ENCODE measurements at places on chromosomes 7 and 10.
A peak's percentile ranks its signal among the peaks of the same experiment; 100 is the strongest.

DNA sequence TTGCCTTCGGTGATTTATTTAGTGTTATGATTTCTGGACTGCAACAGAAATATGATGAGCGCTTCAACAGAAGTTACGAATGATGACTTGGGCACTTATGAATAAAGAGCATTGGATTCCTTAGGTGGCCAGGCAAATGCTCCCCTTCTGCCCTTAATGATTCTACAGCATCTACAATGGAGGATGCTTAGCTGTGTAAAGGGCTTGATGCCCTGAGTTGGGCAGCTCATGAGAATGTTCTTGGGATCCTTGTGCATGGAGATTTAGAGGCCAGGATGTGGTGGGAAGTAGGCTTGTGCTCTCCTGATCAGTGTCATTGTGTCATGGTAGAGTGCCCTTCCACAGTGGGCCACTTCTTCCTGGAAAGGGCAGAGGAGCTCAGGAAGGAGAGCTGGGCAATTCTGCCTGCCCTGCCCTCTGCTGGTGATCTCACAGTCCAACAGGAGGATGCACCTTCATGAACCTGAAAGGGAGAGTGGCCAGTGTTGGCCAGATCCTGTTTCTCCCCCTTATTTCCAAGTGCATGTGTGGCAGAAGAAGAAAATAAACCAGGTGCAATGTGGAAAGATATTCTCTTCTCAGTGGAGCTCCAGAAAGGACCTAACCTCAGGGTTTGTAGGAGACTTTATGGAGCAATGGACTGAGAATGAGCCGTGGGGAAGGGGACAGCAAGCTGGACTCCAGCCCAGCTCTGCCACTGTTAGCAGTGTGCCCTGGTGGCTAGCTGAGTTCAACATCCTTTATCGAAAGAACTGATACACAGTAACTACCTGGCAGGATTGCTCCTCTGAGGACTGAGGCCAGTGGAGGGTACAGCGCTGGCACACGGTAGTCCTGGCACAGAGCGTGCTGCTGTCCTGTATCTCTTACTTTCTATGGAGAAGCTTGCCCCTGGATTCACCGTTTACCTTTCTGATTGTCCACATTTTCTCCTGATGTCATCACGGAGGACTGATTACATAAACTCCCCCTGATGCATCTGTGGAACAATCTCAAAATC lies 182.9 kb downstream of the BMPER start:
- DNase-seq = no peak

DNA sequence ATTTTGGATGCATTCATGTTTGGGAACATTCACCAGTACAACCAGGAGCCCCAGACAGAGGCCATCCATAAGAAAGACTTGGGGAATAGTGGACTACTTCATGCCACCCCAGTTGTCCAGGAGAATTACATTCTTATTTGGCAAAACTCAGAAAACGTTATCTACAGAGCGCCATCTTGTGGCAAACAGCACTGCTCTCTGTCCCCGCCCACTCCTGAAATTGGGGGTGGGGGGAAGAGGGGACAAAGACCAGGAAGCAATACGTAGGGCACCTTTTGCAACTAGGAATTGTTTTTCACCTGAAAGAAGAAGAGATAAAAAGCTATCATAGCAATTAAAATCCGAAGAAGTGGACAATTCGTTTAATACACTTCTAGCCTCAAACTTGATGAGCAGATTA lies 134.6 kb upstream of the MGMT start:
- no peak for DNase-seq

- peak; percentile 99 for DNase-seq
Measured at GRCh38 chr10:3785251-3785850, 342 bp upstream of the KLF6 start.

GRCh38 chr10:12198156-12198555 lies 2.2 kb downstream of the CDC123 start:
- no peak for DNase-seq

DNA sequence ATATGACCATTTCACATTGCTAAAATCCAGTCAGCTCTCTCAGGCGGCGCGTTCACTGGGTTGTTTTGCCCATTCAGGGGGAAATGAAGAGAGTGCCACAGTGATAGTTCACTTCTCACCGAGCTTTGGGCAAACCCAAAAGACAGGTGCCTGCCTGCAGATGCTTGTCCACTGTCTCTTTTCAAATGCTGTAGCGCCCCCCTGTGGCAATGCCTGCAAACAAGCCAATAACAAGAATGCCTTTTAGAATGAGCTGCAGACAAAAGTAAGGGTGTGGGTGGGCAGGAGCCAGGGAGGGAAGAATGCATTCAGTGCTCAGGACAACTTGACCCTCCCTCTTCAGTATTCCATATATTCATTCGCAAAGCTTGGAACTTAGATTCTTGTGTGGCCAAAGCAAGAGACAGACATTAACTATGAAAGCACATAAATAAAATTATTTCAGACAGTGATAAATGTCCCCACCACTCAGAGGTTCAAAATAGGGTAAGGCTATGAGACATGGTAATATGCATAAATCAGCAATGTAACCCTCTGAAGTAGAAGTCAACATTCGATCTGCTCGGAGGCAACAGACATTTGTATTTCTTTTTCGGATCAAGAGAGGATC lies 86.9 kb downstream of the JAZF1 start:
- peak; percentile 47 for DNase-seq

GRCh38 chr7:158827411-158828132 lies 1.7 kb downstream of the ESYT2 start:
- no peak for DNase-seq

- no peak for DNase-seq
Measured at GRCh38 chr10:60384011-60384410, 5.7 kb downstream of the ANK3 start.

DNA sequence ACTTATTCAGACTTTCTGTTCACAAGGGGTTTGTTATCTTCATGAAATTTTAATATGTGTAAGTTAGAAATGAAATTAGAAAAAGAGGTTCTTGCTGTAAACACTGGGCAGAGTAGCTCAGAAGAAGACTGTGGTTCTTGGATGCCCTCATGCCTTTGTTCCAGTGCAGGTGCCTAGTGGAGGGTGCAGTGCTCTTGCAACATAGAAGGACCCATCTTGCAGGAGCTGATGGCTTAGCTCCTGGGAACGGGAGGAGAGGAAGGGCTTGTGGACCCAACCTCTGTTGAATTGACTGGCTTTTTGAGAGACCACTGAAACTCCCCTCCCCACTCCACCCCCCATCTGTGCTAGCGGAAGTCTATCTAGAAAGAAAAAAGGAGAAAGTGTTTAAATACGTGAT lies 116.8 kb downstream of the GLCCI1 start:
- DNase-seq = no peak

GRCh38 chr10:66521506-66521905 lies 404.3 kb upstream of the LRRTM3 start:
- no peak for DNase-seq

All from NCI-H146 (cell line).